ENCODE measurements at places on chromosomes 16 and 17.

DNA sequence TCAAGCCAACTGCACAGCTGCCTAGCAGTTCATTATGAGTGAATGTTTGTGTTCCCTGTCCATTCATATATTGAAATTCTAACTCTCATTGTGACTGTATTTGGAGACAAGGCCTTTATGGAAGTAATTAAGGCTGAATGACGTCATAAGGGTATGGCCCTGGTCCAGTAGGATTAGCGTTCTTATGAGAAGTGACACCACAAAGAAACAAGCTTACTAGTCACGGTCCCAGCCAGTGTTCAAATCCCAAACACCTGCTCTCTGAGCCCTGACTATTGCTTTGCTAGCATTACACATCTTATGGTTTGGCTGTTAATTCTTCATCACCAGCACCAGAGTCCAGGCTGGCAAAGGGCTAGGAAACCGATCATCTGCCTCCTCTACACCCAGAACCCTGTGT, 2.2 kb downstream of the ZNF668 start:
- peak; percentile 98 for DNase-seq

GRCh38 chr16:72561-73548, at the start of gene RHBDF1:
RHBDF1 (minus strand) TSS chr16:72631; CDS start chr16:65015, 7,616 bp downstream.
- peak; percentile 67 for DNase-seq

DNA sequence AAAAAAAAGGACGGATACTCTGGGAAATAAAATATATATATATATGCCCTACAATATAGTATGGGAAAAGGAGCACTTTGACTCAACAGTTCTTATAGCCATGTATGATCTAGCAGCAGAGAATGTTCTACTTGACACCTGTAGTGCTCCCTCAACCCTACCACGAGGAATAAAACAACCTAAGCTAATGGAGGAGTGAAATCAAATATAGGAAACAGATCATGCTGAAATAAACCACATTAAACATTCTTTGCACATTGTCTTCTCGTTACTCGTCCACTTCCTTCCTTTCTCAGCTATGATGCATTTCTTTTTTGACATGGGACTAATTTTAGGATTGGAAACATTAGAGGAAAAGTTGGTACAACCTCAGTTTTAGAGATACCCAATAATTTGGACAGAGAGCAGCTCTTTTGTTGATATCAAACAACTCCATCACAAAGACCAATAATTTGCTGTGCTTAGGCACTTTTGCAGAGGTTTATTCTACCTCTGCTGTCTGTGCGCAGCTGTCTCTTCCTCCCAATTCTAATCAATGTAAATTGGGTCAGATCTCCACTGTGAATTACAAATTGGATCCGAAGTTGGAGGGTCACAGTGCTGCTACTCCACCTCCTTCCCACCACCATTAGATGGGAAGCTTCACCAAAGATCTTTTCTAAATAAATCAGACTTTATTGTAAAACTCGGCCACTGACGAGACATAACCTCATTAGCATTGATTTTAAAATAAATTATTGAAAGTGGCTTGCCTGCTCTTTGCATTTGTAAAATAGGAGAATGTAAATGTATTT, 65.8 kb downstream of the SNX11 start:
- DNase-seq = no peak

DNA sequence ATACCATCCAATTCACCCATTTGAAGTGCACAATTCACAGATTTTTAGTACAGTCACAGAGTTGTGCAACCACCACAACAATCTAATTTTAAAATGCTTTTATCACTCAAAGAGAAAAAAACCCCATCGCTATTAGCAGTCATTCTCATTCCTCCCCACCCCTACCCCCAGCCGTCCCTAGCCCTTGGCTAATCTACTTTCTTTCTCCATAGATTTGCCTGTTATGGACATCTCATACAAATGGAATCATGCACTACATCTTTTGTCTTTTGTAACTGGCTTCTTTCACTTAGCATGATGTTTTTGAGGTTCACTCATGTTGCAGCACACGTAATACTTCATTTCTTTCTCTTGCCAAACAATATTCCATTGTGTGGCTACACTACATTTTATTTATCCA, 20.4 kb downstream of the LYRM9 start:
- DNase-seq = no peak

DNA sequence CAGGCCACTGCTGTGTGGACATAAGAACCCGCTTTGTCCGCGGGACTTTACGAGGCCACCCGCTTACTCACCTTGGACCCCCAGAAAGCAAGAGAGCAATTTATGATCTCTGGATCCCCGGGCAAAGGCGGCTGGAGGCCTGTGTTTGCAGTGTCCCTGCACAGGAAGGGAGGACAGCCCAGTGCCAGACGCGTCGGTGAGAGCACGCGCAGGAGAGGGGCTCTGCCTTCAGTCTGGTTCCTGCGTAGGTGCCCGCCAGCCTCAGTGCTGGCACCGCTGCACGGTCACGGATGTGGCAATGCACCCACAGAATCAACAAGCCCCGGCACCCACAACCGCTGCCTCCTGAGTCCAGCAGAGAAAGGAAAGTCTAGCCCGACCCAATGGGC, 248.4 kb downstream of the C16orf95 start:
- no peak for DNase-seq

DNA sequence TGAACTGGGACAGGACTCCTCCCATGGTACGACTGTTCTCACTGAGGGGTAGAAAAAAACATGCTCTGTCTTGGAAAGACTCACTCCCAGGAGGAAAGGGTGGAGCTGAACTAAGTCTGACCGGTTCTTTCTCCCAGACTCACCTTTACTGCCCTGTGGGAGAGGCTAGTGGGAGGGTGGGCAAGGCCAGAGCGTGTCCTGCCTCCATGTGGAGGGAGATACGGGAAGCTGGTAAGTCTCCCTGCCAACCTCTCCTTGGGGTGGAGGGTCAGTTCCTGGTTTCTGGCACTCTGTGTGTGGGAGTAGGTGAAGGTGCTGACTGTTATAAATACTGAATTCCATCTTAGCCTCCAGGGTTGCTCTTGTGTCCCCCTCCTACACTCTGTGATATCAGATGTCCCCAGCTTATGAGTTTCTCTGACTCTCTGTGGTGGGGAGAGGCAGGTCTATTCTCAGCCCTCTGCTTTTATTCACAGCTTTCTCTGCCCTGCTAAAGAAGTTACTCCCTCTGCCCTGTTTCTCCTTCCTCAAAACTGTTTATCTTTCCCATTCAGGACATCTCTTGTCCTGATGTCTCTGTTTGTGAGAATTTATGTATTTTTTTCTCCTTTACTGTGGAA, 26.9 kb upstream of the FAM20A start:
- no peak for DNase-seq

GRCh38 chr17:76715496-76715830, 4.7 kb upstream of the MXRA7 start:
- DNase-seq = peak; percentile 20

GRCh38 chr16:78385086-78385805, 285.8 kb downstream of the WWOX start:
- DNase-seq = no peak

DNA sequence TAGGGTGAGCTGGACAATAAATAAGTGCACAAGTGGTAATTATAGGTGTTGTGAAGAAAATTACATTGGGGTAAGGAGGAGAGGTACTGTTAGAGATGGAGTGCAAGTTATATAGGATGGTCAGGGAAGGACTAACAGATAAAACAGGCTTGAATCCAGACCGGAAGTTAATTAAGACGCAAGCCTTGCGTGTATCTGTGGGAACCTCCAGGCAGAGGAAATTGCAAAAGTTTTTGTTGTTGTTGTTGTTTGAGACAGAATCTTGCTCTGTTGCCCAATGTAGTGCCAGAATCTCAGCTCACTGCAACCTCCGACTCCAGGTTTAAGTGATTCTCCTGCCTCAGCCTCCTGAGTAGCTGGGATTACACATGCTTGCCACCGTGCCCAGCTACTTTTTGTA, 2.4 kb upstream of the ZNF18 start:
- no peak for DNase-seq

- DNase-seq = no peak
Measured at GRCh38 chr16:87791295-87792204, 25.8 kb upstream of the KLHDC4 start.

GRCh38 chr16:1282324-1282973, 26.6 kb downstream of the TPSD1 start:
- DNase-seq = no peak

- no peak for DNase-seq
Measured at GRCh38 chr16:85991856-85992255, 92.9 kb downstream of the IRF8 start.

GRCh38 chr17:77429969-77430752, 289.4 kb downstream of the SEC14L1 start:
- peak; percentile 97 for DNase-seq

DNA sequence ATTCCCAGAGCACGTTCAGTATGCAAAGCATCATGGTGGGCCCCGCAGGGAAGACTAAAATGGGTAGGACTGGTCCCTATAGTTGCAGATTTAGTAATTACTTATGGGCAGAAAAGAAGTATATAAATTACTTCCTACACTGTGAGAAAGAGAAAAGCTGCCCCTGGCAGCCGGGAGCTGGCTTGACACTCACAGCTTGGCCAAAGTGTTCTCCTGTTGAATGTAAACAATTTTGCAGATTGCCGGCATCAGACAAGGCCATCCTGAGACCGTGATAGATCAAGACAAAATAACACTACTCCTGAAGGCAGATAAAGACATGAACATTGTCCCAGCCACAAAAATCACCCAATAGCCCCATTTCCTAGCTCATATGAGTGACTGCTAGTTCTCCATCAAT, 98.5 kb downstream of the MARF1 start:
- no peak for DNase-seq

- no peak for DNase-seq
Measured at GRCh38 chr16:88727871-88728270, 21.6 kb downstream of the CTU2 start.

GRCh38 chr16:66335704-66336329, 30.7 kb upstream of the CDH5 start:
- peak; percentile 97 for DNase-seq

DNA sequence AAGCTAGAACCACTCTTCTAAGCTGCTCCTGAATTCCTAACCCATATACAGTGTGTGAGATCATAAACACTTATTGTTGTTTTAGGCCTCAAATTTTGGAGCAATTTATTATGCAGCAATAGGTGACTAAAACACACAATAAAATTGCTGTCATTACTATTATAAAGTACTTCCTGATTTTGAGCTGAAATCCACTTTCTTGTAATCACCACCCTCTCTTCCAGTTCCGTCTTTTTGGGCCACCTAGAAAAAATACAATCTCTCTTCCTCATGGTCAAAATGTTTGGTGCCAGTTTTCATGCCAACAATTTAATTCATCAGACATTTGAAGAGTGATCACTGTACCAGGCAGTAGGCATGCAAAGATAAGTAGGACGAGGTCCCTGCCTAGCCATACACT, 43.3 kb upstream of the NF1 start:
- DNase-seq = no peak

GRCh38 chr16:17470908-17471718, at the start of gene XYLT1:
XYLT1 (minus strand) TSS chr16:17470960; CDS start chr16:17470796, 164 bp downstream.
- peak; percentile 40 for DNase-seq

DNA sequence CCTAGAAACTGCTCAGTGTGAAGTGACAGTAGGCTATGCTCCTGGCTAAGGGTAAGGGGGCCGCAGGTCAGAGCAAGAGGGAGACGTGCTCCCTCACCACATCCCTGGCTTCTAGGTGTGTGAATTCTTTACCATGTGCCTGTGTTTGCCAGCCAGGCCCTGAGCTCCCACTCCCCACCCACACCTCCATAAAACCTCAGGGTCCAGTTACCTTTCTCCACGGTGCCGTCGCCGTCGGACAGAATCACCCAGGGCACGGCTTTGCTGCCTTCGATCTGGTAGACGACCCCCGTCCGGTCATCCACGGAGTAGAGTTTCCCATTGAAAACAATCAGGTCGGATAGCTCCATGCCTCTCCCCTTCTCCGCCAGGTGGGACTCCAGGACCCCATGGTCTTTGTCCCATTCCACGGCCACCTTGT, 12.8 kb downstream of the CANT1 start:
- DNase-seq = no peak

DNA sequence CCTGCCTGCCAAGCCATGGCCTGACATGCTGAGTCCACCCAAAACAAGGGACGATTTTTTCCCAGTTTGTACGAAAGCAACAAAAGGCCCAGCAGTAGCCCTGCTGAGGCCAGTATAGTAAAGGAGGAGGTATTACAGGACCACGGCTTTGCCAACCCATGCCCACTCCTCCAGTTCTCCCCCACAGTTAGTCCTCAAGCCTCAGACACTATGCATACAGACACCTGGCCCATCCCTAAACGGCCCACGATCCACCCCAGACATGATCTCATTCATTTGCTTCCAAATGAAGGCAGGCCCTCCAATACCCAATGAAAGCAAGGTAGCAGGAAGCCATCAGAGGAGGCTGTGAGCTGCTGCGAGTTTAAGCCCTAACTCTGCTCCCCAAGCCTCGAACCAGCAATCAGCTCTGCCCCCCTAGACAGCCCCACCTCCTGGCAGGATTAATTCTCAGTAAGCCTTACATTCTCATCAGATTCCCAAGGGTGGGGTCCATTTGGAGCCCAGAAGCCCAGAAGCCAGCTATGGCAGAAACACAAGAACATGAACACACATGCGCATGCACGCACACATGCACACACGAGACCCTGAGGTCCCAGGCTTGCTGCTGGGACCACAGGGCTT, 4.9 kb downstream of the HDAC5 start:
- no peak for DNase-seq

DNA sequence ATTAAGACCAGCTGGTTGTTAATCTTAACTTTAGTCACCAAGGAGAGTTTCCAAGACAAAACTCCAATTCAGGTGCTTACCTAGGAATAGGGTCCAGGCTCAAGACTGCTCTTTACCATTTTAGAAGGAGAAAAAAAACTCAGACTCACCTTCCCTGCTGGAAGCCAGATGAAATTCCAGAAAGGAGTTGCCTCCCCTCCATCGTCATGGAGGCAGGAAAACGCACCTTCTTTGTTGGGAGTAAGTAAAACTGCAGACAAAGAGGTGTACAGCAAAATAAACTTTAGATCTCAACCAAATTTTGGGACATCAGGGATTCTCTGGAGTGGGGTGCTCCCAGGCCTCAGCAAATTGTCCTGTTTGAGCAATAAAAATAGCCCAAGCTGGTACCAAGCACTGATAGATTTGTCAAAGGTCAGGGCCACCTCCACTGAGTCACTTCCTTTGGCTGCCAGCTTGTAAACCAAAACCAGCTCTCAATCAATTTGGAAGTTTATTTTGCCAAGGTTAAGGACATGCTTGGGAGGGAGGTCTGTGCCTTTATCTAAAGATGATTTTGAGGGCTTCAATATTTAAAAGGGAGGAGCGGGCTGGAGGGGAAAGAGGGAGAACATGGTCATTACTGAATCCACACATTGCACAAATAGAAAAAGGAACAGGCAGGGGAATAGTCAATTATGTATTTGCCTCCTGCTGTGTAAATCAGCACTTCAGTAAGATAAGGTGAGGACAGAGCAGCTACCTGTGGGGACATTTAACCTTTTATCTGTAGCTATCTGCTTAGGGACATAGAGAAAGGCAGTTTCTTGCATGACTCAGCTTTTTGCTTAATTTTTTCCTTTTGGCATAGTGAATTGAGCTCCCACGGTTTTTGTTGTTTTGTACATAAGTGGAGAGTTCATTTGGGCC, 1.5 kb upstream of the ALDH3A2 start:
- peak; percentile 8 for DNase-seq

GRCh38 chr17:4934173-4934979, 2.3 kb downstream of the GP1BA start:
- peak; percentile 85 for DNase-seq
